ENCODE measurements at places on chromosomes 4 and X.

GRCh38 chr4:21976166-21976565, 27.6 kb upstream of the KCNIP4 start:
- DNase-seq, result no peak

DNA sequence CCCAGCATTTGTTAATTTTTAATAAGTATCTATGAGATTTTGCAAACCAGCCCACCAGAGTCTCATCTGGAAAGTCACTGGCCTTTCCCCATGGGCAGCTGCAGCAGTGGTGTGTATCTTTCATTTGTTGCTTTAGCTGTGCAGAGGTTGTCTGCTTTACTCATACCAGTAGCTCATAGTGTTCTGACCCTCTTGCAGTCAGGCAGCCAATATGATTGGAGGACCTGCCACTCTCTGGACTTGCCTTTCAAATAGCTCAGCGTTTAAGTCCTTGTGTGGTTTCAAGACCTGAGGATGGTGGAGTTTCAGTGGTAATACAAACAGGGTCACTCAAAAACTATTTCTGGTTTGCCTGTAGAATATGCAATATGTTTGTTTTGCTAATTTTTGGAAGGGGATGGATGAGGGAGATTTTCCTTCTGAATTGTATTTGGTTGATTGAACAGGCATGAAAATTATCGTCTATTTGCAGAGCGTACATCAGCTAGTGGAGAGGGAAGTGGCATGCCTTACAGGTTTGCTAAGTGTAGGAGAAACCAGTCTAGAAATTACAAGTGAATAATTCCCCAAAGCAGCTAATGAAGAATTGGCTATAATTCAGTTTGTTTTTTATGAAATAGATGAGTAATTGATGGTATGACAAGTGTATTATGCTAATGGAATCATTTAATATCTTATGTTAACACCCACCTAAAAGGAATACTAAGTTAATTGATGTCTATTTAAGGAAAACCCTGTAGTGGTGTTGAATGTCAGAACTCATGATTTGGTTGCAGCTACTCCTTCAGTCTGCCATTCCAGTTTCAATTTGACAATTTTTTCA, 8.9 kb downstream of the POLA1 start:
- no peak for DNase-seq

DNA sequence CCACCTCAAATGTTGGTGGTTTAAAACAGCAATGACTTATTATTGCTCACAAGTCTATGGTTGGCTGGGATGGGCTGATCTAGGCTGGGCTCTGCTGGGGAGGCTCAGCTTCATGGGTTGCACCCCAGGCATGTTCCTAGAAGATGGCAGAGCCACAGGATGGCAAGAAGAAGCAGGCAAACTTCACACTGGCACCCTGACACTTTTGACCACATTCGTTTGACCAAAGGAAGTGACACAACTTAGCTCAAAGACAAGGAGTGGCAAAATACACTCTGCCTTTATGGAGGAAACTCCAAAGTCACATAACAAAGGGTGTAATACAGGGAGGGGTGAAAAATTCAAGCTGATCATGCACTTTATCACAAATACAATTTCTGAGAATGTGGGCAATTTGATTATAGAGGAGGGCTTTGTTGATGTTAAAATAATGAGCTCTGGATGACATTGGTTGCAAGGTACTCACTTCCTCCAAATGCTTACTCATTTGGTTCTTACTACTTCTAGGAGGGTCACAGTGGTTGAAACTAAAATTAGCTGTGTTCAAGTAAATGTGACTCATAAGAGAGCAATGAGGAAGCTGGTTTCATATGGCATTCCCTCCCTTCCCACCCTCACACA, 249.2 kb upstream of the RPS6KA3 start:
- no peak for DNase-seq

DNA sequence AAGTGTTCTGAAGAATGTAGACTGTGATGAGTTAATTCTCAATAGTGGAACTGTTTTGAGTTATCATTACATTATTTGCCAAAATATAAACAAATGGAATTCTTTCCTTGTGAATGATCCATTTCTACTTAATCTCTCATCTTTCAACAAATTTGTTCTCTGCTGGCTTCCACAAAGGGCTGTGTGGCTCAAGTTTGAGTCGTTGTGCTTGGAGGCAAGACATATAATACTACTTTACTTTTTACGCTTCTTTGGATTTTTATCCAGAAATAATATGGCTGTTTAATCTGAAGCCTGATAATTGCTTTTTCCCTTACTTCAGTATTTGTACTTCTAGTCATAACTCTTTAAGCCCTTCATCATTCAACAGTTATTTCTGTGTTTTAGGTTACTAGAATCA, 169.5 kb downstream of the ARHGAP10 start:
- no peak for DNase-seq

DNA sequence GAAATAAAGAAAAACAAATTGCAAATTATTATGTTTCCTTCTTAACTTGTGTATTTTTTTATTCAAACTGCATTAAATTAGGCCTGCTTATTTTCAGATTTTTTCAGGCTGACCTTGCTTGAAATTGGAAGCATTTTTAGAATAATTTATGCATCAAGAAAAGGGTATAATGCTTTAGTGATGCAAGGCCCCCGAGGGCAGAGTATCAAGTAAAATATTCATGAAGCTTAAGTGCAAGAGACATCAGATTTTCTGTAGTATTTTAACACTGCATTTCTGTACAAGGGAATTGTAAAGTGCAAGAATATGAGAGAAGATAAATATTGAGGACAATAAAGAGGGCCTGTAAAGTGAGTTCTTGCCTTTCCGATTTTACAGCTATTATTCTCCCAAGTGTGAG, 485.8 kb upstream of the ATOH1 start:
- no peak for DNase-seq

GRCh38 chr4:112130906-112131305, 14.3 kb upstream of the FAM241A start:
- DNase-seq, result no peak

DNA sequence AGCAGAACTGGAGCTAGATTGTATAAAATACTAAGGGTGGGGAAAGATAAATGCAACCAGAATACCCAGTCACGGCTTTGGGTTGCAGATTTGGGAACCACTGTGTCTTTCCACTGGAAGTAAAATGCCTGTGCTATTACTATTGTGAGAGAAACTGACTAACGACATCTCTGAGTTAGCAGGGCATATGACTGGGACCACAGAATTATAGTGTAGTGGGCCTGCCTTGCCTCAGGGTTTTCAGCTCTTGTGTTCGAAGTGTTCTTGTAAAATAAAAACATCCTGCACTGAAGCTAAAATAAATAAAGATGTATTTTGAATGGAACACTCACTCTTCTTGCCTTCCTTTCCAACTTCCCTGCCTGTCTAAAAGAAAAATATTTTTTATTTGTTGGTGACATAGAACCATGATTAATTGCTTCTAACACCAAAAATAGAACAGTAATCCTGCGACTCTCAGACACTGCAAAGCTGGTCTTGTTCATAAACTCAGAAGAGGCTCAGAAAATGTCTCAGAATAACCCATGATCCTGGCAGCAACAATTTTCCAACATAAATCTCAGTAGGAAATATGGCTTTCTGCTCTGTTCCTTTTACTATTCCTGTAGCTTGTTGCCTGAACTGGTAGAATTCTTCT, 104.2 kb downstream of the FAM47B start:
- no peak for DNase-seq

DNA sequence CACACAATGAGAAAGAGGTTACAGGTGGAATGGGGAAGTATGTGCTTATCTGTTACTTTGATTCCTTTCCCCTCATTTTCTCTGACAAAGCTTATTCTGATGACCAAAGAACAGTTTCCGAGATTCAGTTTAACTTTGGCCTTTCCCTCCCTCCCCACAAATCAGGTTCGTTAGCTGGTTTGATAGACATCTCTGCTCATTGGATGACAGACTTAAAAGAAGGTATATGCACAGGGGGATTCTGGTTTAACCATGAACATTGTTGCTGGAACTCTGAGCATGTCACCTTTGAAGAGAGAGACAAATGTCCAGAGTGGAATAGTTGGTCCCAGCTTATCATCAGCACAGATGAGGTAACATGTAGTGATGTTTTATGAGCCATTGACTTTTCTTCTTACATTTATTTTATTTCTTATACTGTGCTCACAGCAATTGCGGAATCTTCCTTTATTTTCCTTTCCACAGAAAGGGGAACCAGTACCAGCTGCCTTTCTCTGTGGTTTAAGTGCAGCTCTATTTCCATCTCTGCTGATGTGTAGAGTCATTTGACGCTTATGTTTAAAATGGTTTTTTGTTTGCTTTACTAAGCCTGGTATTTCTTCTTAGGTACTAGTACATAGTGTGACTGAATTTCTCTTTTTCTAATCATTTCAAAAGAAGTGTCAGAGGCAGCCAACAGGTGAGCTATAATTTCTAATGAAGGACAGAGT, 125.0 kb downstream of the AKAP4 start:
- DNase-seq, result no peak

GRCh38 chrX:53681661-53682060, 4.9 kb downstream of the HUWE1 start:
- no peak for DNase-seq

GRCh38 chr4:185481401-185481800, 9.9 kb upstream of the CCDC110 start:
- DNase-seq, result no peak

- no peak for DNase-seq
These were observed 65.3 kb upstream of the CCSER1 start for GRCh38 chr4:90061881-90062280.

- no peak for DNase-seq
These were observed 51.8 kb downstream of the TMEM131L start for GRCh38 chr4:153518001-153518400.
